ENCODE measurements at places on chromosomes 11 and 22.

- no peak for DNase-seq
These were observed 13.7 kb upstream of the SCGB2A2 start for GRCh38 chr11:62256281-62256680.

DNA sequence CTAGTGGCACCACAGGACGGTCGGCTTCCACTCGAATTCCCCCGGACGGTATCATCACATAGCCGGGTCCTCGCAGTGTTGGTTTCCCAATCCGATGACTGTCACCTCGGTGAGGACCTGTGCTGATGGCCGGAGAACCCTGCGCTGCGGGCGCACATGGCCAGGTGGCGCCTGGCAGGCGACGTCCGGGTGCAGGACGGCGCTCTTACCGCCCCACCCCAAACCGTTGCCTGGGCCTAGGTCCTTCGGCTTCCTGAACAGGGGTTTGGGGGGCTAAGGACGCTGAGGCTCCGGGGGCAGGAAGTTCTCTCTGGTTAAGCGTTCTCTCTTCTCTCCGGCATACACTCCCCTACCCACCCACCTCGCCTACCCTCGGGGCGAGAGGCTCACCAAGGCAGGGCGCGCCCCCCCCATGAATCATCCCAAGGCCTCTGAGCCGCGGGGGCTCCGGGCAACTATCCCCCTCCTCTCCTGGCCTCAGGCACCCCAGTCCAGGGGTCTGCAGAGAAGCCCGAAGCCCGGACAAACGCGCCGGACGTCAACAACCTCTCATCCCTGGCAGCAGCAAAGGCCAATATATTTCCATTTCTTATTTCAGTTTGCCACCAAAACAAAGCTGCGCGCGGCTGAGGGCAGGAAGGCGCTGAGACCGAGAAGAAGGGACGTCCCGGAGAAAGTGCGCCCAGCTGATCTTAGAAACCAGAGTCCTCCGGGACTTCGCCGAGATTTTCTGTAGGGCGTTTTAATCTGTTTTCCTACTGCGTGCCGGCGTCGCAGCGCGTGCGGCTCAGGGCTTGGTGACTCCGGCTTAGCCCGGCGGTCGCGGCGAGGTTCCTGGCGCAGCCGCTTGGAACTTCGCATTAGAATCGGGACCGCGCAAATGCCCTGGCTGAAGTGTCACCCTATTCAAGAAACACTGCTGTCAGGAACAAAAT, 5.6 kb downstream of the ALX4 start:
- DNase-seq, result no peak

DNA sequence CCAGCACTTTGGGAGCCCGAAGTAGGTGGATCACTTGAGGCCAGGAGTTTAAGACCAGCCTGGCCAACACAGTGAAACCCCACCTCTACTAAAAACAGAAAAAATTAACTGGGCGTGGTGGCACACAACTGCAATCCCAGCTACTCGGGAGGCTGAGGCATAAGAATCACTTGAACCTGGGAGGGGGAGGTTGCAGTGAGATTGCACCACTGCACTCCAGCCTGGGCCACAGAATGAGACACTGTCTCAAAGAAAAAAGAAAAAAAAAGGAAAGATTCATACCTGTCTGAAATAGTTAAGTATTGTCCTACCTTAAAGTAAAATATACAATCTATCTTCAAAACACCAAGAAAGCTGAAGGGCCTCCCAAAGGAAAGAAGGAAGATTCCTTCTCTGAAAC, 20.1 kb downstream of the RBFOX2 start:
- no peak for DNase-seq

- no peak for DNase-seq
These were observed 8.6 kb upstream of the APBB1 start for GRCh38 chr11:6427516-6427915.

DNA sequence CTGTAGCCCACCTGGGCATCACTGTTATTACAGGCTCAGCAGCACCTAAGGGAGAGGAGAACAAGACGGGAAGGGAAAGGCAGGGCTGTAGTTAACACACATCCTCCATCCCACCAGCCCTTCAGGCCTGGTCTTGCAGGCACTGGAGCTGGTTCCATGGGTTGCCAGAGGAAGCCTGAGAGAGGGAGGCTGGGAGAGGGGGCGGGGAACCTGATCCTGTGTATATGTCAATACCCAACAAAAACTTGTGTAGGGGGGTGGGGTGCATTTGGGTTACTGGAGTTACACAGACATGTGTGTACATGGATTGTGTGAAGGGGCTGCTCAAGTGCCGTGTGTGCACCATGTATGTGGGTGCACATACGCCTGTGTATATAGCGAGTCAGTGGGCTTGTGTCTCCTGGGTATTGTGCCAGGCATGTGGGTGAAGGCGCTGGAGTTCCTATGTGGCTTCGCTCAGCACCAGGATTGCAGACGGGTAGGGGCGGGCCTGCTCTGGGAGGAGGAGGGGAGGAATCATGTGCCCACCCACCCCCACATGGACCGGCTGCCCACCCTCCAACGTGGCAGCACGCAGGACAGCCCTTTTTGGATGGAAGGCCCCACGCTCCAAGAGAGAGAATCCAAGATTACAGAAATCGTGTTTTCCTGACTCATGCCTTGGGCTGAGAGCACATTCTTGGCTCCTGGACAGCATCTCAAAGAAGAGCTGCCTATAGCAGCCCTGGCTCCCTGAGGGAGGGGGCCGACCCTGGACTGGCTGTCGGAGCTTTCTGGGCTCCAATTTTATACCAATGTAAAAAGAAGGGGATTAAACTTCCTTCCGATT, 4.2 kb upstream of the SERPINH1 start:
- DNase-seq, result peak; percentile 67
